GM19239 (cell line): ENCODE measurements at places on chromosomes 3 and 15.

DNA sequence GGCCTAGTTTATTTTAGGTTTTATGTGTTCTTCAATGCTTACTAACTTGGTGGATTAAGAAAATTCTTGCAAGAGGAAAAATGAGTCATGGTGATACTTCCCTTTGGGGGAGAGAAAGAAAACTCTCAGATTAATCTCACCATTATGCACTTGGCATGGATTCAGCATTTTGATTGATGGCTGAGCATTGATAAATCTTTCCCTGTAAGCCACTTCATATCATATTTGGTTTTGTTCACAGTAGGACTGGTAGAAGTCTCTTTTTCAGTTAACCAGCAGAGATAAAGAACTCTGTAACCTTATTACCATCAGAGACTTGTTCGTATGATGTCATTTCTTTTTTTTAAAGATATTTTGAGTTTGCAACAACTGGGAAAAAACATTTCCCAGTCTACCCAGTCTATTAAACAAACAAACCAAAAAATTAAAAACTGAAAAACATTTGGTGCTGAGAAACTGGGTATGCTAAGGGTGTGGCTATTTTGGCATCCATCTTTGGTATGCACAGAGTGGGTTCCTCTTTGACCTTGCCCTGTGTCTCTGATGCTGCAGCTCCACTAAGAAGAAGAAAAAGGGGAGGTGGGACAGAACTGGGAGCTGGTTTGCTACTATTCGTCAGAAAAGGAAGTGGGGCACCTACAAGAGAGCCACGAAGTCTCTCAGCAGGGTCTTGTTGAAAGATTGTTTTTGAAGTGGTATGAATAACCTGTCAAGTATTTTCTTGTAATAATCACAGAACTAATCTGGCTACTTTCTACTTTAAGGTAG is 17.2 kb downstream of the TMOD3 start:
- no peak for DNase-seq

DNA sequence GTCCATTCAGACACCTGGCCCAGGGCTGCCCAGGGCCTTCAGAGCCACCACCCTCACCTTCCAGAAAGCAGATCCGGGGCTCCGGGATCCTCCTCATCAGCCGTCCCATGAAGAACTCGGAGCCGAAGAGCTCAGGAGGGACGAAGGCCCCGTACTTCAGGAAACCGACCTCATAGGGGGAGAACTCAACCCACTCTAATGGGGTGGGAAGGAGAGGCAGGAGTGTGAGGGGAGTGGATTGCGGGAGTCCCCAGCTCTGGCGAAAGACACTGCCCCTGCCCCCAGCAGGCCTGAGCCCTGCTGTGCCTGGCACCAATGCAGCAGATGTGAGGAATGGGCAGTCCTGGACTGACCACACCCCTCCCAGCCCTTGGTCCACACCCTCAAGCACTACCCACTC is 22.6 kb downstream of the PLA2G4D start:
- DNase-seq = no peak

- DNase-seq = no peak
Measured at GRCh38 chr15:78840661-78841375, 29.6 kb upstream of the ADAMTS7 start.

DNA sequence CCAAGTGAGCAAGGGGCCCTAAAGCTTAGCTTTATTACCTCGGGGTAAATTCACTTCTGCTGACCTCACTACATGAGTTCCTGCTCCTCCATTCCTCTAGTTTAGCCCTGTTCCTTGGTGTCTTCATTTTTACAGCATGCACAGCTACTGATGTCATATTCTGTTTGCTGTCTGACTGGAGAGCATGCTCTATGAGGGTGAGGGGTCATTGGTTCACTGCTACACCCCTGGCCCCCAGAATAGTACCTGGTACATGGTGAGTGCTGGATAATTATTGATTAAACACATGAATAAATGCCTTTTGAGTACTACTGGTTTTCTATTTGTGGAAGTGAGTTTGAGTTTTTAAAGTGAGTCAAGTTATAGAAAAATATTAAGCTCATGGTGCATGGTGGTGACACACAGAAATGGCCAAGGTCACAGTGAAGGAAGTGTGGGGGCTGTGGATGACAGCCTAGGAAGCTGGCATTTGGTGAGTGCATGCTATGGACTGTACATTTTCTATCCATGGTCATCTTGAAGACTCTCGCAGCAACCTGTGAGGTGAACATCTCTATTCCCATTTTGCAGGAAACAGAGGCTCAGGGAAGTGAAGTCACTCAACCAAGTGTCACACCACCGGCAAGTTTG is 34.0 kb downstream of the RPLP1 start:
- no peak for DNase-seq

- no peak for DNase-seq
Measured at GRCh38 chr3:69774029-69774428, 34.8 kb downstream of the MITF start.

GRCh38 chr3:15276028-15276724 is 56.2 kb downstream of the SH3BP5 start:
- no peak for DNase-seq

- no peak for DNase-seq
Measured at GRCh38 chr3:90241481-90241880, 1134.1 kb downstream of the EPHA3 start.

DNA sequence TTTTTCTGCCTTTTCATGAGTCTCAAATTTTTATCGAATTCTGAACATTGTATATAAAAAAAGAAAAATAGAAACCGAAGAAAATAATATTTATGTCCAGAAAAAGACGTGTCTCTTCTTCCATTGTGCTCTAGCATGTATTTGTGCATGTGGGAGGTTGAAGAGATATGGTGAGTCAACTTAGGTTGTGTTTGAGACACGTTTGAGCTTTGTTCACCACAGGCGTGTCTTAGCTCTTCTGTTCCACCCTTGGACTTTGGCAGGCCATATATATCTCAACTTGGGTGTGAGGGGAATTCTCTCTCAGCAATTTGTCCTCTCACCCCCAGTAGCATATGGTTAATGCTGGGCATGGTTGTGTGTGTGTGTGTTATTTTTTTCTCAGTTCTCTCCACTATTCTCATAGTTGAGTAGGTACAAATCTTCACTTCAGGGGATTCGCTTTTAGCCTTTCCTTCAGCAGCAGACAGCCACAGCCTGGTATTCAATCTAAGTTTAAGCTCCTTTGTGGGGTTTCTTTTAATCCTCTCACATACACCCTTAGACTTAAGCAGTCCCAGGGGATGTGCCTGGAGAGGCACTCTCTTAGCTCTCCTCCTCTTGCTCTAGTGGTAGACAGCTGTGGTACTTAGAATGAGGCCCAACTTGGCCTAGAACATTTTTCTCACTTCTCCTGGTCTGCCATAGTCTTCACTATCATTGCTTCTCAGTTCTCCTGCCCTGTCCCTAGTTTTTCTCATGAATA is 286.5 kb upstream of the RBMS3 start:
- DNase-seq = no peak

- no peak for DNase-seq
Measured at GRCh38 chr3:71063773-71064290, 519.7 kb downstream of the FOXP1 start.

- DNase-seq = no peak
Measured at GRCh38 chr3:143991713-143992112, 20.1 kb downstream of the DIPK2A start.

GRCh38 chr3:122727766-122728165 is 47.1 kb downstream of the PARP14 start:
- no peak for DNase-seq

GRCh38 chr15:29813009-29813408 is 9.3 kb downstream of the TJP1 start:
- DNase-seq = no peak

DNA sequence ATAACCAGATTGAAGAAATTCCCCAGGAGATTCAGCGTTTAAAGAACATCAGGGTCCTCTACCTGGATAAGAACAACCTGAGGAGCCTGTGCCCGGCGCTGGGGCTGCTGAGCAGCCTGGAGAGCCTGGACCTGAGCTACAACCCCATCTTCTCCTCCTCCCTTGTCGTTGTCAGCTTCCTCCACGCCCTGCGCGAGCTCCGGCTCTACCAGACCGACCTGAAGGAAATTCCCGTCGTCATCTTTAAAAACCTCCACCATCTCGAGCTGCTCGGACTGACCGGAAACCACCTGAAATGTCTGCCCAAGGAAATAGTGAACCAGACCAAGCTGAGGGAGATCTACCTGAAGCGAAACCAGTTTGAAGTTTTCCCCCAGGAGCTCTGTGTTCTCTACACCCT is 9.4 kb upstream of the LRRC34 start:
- DNase-seq = no peak

GRCh38 chr3:184145111-184145524 is 10.0 kb downstream of the EIF2B5 start:
- no peak for DNase-seq

DNA sequence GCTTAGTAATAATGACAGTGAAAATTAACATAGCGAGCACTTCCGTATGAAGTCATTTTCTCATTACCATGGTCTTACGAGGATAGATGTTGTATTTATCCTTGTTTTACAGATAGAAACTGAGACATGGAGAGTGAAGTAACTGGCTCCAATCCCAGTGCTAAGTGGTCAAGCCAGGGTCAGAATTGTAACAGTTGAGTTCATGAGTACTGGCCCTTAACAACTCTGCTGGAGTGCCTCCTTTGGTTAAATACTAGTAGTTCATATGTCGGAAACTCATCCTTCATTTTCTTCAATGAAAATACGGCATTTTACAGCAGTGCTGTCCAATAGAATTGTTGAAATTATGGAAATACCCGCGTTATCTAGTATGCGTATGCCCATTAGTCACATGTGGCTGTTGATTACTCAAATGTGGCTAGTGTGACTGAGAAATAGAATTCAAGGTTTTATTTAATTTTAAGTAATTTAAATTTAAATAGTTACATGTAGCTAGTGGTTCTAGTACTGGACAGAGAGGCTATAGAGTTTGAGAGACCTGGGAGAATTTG is 32.5 kb downstream of the FNDC3B start:
- no peak for DNase-seq
